ENCODE measurements at places on chromosomes 3 and 15.

- no peak for DNase-seq
Measured at GRCh38 chr3:115151921-115152320, 4.8 kb upstream of the ZBTB20 start.

- DNase-seq = no peak
Measured at GRCh38 chr3:9897408-9898372, 5.0 kb upstream of the IL17RE start.

DNA sequence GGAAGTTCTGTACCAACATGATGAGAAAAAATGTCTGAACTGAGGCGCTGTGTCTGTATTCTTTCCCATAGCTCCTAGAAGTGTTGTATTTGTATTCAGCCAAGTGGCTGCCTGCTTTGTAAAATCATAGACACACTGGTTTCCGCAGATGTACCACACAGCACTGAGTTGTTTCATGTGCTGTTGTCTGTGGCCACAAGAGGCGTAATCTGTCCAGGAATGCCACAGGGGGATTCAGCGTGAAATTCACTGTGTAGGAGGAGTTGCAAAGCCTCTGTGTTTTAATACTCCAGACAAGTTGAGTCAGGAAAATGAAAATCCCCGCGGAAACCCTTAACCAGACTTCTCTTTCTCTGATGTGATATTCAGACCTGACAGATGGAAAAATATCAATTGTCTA lies 462.2 kb downstream of the NSUN3 start:
- no peak for DNase-seq

DNA sequence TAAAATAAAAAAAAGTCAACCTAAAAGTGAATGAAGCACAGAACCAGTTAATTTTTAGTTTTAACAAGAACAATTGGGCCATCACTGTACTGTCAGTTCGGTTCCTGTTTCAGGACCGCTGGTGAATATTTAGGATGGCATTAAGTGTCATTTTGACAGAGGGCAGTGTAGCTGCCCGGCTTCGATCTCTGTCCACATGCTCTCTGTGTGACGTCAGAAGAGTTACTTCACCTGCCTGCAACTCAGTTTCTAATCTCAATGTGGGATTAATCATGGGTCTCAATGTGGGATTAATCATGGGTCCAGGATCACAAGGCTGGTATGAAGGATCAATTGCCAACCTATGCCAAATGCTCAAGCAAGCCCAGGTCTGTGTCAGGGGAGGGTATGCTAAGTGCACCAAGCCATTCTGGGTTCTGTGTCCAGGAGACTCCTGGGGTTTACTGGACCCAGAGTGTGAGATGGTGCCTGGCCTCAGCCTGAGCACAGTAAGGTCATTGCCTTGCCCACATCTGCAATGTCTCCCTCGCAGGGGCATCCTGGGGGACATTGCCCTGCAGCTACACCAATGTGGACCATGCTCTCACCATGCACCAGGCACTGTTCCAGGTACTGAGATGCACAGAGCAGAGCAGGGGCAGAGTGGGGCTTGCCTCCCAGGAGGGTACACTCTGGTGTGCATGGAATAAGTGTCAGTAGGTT lies 8.1 kb downstream of the GABRA5 start:
- DNase-seq = no peak

GRCh38 chr3:143147707-143148106 lies 28.1 kb downstream of the CHST2 start:
- no peak for DNase-seq

- DNase-seq = no peak
Measured at GRCh38 chr3:184531626-184532280, 29.8 kb upstream of the EPHB3 start.

GRCh38 chr3:73768524-73769308 lies 144.0 kb upstream of the PDZRN3 start:
- DNase-seq = no peak

DNA sequence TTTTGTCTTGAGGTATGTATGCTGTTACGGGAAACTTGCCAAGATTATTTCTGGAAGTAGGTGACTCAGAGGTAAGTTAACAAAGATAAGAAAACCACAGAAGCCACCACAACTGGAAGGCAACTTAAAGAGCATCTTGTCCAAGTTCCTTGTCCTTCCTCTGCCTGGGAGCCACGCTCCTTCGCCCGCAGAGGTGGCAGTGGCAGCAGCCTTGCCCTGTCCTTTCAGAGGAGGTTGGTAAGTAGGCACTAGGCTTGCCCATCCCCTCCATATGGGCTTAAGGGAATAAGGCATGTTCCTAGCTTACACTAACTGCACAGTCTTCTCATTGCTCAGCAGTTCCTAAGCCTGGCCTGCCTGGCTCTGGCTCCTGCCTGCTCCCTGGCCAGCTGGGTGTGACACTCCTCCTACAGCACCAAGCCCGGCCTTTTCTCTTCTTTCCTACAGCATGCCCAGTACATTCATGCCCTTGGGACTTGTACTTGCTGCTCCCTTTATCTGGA lies 48.0 kb upstream of the RAB6B start:
- DNase-seq = peak; percentile 35
